Anterior cingulate cortex (tissue), 58 donors: ENCODE measurements at places on chromosomes 6 and 20.

DNA sequence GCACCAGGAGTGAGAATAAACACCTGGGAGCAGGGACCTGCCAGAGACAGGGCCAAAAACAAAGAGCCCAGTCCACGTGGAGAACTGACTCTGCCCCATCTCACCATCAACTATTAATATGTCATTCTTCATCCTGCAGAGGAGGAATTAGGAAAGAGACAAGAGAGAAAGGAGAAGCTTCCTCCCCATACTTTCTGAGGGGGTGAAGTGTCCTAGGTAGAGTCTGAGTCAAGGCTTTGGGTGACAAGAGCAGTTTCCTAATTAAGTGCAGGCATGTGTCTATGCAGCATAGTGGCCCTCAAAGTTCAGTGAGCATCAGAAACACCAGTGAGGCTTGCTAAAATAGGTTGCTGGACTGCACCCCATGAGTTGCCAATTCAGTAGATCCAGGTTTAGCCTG is 40.7 kb upstream of the BMP2 start:
- DNase-seq = no peak

- DNase-seq = no peak
Observed at GRCh38 chr20:45032276-45032675, 66.0 kb downstream of the STK4 start.

GRCh38 chr20:50737352-50737751 is 6.0 kb downstream of the PARD6B start:
- DNase-seq = no peak

- no peak for DNase-seq
Observed at GRCh38 chr6:1832844-1833787, 223.4 kb downstream of the FOXC1 start.

DNA sequence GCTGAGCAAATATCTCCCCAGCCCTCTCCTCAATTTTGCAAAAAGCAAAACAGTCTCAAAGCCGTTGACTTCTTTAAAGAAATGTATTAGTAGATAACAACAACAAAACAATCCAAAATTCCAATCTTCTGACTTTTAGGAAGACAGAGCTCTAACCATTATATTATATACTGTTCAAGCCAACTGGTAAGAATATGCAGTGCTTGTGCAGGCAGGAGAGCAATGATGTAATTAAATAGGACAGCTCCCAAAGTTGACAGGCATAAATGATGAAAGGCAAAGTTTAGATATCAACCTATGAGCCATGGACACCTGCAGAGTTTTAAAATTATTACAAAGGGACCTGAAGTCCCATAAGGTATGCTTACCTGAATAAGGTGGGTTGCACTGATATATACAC is 16.6 kb upstream of the CEP85L start:
- DNase-seq = no peak

DNA sequence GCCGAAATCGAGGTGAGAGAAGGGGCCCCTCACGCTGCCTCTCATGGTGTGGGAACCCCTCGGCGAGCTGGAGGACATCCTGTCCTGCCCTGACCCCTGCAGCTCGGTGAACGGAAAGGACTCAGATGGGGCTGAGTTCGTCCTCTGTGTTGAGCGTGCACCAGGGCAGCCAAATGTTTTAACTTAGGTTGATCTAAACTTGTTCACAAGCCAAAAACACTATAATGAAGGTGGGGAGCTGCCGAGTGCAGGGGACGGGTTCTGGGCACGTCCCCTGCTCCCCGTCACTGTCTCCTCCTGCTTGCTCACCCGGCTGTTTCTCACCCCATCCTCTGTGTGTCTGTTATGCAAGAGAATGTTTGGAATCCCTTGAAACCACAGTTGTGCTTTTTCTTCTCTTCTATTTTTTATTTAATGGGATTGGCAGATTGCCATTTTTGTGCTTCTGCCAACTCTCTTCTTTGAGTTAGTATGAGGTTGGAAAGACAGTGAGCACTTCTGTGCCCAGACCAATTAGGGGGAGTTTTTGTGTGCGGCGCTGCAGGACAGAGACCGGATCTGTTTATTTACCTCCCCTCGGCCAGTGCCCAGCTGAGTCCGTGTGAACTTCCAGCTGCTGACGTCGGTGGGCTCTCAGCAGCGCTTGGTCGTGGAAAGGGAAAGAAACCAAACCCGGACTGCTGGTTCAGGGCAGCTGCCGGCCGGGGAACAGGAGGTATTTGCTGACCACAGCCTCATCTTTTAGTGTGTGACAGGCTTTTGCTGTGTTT is 158.1 kb downstream of the DTNBP1 start:
- DNase-seq = peak; percentile 66

GRCh38 chr6:148869585-148869984 is 122.8 kb downstream of the UST start:
- no peak for DNase-seq

GRCh38 chr6:67854098-67854497 is 781.0 kb upstream of the ADGRB3 start:
- no peak for DNase-seq

DNA sequence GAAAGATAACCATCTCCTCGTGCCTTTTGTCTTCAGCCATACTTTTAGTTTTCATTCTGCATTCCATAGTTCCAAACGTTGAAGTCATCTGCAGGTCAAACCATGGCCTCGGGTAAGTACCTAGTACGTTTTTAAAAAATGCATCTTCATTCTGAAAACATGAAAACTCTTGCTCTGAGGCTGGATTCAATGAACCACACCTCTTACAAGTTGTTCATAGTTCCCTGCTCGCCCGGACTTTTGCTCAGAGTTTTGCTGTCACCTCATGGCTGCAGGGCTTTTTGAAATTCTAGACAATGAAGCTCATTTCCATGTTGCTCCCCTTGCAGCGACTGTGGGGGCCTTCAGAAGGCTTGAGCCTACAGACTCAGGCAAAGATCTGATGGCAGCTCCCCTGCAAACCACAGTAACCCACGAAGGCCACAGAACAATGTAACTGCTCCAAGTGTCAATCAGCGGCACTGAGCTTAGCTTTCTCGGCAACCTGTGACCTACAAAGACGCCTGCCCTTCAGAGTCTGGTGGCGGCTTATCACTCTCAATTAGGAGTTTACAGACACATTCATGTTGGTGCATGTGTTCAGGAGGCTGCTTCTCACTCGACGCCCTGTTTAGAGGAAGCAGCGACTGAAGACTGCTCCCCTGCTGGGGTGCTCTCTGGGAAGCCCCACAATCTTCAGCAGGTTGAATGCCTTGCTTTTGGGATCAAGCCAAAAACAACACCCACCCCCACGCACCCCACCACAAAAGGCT is 61.2 kb downstream of the FOXC1 start:
- DNase-seq = no peak

DNA sequence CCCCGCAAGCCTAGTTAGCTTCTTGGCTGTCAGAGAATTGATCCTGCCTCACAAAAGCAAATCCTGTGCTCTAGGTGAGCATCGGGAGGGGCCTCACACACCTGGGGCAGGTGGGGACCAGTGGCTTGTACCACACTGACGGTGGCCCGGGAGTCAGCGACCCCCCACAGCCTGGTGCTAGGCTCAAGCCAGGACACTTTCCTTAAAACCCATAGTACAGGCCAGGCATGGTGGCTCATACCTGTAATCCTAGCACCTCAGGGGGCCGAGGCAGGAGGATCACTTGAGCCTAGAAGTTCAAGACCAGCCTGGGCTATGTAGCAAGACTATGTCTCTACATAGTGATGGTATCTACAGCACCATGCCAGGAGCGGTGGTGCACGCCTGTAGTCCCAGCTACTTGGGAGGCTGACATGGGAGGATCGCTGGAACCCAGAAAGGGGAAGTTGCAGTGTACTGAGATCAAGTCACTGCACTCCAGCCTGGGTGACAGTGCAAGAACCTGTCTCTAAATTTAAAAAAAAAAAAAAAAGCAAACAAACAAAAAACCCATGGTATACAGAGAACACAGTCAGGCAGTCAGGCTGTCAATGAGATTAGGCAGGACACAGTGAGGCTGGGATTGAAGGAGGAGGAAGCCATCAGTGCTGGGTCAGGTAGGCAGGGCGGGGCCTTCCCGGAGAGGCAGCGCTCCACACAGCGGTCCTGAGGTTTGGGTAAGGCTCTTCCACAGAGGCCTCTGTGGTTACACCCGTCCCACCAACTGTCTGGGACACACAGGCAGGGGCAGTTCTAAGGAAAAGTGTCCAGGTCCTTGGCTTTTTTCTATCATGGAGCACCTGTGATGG is 41.3 kb downstream of the SYNJ2 start:
- no peak for DNase-seq

DNA sequence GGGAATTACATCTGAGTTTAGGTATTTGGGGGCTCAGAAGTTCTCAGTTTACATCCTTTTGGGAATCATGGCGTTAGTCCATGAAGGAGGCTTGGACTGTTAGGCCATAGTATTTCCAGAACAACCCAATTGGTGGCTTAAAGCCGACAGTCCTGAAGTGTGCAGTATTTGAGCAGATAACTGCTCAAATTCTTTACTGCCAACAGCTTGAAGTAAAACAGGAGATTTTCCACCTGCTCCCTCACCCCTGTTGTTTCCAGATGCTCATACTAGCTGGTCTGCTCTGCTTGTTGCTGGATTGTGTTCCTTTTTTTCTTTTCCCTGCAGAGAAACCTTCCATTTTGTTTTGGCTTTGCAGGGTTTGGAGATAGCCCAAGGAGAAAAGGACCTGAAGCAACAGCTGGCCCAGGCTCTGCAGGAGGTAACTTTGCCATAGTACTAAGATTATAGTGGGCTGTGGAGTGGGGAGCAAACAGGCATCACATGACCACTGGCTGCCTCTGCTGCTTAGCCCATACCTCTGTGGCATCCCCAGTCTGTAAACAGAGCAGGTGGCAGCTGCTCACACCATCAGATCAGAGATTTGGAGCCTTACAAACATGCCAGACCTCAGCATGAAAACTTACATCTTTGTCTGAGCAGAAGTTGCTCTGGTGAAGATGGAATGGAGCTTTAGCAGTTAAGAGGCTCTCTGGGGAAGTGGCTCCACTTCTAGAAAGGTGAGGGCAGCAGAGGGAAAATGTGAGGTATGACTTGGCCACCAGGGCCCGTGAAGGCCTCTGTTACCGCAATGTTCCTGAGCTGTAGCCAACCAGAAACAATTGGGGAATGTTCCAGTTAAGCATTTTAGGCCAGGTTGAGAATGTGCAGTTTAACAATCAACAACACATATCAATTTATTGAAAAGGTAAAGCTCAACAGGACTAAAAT is 17.6 kb downstream of the RNF8 start:
- no peak for DNase-seq

GRCh38 chr6:146526192-146526591 is 17.4 kb upstream of the RAB32 start:
- no peak for DNase-seq

DNA sequence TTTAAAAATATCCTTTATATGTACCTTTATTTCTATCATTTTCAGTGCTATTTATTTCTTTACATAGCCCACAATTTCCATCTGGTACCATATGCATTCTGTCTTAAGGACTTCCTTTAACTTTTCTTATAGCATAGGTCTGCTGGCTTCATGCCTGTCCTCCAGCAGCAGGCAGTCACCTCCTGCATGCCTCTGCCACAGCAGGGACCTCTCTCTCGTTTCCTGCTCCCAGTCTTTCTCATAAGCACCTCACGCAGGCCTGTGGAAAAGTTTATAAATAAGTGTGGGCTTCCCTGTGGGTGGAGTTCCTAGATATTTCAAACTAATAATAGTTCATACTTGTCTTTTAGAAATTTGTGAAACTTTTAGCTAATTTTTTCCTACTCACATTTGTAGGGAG is 133.9 kb downstream of the KCNQ5 start:
- no peak for DNase-seq

- DNase-seq = no peak
Observed at GRCh38 chr6:142470421-142470820, 168.6 kb downstream of the ADGRG6 start.

- DNase-seq = no peak
Observed at GRCh38 chr20:35174458-35175216, 2.8 kb downstream of the PROCR start.
